ENCODE measurements at places on chromosomes 1 and 21.

GRCh38 chr1:28246427-28246832 is 10.5 kb downstream of the ATP5IF1 start:
- DNase-seq, result peak; percentile 91

- no peak for DNase-seq
Observed at GRCh38 chr1:107262467-107263286, 121.8 kb downstream of the NTNG1 start.

GRCh38 chr1:17215545-17215890 is 10.6 kb downstream of the PADI1 start:
- no peak for DNase-seq

DNA sequence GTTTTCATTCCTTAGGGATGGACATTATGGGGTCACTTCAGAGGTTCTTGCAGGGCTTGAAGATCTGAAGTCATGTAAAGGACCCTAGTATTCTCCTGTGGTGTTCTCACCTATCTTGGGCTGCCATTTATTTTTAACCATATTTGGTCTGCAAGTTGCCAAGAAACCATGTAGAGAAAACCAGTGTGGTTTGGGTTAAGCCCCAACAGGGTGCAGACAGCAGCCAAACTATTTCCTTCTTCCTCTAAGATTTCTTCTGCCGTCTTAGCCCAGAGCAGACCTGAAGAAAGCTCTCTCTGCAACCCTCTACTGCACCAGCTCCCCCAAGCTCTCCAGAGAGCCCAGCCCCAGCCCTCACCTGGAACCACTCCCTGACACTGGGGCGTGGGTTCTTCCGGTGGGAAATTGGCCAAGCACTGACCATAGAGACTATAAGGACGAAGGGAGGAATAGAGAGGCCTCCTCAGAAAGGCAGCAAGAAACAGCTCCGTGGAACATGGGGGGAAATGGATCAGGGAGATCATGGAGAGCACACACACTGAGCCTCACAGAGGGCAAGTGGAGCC is 136.6 kb downstream of the SYF2 start:
- DNase-seq, result no peak

- no peak for DNase-seq
Observed at GRCh38 chr1:2927393-2928360, 93.6 kb upstream of the ACTRT2 start.

DNA sequence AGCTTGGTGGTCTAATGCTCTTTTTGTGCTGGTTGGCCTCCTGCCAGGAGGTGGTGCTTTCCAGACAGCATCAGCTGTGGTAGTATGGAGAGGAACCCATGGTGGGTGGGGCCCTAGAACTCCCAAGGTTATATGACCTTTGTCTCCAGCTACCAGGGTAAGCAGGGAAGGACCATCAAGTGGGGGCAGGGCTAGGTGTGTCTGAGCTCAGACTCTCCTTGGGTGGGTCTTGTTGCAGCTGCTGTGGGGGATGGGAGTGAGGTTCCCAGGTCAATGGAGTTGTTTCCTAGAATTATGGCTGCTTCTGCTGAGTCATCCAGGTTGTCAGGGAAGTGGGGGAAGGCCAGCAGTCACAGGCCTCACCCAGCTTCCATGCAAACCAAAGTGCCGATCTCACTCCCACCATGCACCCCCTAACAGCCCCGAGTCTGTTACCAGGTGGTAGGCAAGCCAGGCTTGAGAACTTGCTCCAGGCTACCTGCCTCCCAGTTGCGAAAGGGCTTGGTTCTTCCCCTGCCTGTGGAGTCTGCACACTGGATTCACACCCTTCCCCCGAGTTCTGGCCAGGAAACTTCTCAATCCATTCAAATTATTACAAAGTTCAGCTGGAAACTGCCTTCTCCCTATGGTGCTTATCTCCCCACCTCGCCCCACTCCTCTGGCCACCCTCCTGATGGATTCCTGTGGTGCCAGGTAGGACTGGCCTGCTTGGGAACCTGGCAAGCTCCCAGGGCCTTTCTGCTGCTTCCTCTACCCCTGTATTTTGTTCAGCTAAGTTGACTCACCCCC is 37.8 kb downstream of the DRAM2 start:
- DNase-seq, result no peak

DNA sequence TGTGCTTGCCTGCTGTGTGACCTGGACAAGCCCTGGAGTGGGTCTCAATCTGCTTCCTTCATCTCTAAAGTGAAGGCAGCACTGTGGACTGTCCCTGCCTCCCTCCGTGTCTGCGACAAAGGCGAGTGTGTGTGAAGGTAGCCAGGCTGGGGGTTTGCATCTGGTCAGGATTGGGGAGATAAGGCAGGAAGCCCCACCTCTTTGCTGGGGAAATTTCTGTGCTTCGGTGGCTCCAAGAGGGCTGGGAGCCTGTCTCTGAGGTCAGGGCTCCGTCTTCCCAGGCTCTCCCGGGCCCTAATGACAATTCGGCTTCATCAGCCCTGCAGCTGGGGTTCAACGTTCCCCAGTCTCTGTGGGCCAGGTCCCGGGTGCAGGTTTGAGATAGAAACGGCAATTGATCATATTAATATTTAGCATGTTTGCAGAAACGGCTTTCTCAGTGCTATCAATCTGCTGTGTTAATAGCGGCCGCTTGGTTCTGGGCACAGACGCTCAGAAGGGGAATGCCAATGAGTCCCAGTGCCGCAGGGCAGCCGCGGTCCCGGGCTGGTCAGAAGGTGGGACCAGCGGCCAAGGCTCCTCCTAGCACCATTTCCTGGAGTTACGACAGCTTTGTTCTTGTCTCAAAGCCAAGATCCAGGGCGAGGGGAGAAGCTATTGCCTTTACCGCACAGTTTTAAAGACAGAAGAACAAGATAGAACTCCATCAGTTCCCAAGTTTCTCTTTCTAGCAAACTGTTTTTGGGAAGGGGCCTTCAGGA is 105.7 kb downstream of the PRDM16 start:
- no peak for DNase-seq

DNA sequence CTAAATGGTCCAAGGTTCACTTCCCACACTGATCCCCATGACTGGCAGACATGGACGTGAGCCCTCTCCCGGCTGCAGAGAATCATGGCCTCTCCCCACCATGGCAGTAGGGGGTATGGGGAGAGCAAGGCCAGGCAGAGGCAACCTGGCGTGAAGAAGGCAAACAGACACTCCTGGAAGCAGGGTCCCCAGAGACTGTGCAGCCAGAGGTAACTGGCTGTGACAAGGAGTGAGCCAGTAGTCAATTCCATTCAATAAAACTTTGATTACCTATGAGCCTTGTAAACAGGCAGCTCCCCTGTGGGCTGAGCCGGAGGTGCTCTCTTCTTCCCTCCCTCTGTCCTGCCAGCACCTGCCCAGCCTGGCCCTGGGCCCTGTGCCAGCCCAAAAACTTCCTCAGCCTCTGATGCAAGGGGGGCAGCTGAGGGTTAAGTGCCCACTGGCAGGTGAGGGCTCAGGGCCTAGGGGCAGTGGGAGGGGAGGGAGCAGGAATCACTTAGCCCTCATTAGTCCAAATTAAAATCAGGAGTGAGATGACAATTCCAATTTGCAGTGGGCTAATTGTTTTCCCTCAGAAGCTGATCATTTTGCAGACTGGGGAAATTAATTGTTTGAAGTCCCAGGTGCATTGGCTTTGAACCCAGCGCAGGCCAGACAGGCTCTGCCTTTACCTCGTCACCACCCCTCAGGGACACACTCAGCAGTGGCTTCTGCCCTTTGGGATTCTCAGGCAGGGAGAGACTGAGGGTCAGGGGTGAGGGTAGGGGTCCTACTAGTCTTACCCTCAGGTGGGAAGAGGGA is 35.6 kb downstream of the LRRN2 start:
- DNase-seq, result no peak

GRCh38 chr1:222777463-222777862 is 37.4 kb upstream of the DISP1 start:
- no peak for DNase-seq

GRCh38 chr1:73537400-73537799 is 660.6 kb downstream of the LRRIQ3 start:
- DNase-seq, result no peak

- DNase-seq, result no peak
Observed at GRCh38 chr1:116489231-116489697, 81.6 kb downstream of the CD58 start.

DNA sequence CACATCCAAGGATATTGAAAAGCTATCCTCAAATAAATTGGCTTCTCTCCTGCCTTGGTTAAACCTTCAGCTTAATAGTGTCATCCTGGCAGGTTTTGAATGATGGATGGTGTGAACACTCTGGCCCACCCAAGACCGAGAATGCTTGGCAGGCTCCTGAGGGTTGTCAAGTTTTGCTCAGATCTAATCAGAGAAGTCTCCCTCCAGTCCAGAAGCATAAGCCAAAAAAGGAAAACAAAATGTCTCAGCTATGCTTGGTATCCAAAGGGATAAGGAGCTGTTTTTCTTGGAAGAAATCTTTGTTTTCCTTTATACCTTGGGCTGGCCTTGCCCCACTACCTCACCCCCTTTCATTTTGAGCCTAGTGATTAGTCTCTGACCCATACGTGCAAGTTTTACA is 172.7 kb downstream of the CRB1 start:
- DNase-seq, result no peak

DNA sequence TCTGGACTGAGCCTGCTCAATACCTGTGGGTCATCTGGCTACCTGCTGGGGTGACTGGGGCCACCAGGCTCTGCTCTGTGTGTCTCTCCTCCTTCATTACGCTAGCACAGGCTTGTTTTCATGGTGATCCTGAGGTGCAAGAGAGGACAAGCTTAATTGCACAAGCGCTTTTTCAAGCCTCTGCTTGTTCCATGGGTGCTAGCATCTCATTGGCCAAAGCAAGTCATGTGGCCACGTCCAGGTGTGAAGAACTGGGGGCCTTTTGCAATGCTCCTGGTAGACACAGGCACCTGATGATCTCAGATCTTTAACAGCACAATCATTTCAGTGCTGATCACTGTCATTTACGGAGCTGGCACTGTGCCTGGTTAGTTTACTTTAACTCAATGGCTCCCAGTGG is 114.6 kb downstream of the KAZN start:
- no peak for DNase-seq

DNA sequence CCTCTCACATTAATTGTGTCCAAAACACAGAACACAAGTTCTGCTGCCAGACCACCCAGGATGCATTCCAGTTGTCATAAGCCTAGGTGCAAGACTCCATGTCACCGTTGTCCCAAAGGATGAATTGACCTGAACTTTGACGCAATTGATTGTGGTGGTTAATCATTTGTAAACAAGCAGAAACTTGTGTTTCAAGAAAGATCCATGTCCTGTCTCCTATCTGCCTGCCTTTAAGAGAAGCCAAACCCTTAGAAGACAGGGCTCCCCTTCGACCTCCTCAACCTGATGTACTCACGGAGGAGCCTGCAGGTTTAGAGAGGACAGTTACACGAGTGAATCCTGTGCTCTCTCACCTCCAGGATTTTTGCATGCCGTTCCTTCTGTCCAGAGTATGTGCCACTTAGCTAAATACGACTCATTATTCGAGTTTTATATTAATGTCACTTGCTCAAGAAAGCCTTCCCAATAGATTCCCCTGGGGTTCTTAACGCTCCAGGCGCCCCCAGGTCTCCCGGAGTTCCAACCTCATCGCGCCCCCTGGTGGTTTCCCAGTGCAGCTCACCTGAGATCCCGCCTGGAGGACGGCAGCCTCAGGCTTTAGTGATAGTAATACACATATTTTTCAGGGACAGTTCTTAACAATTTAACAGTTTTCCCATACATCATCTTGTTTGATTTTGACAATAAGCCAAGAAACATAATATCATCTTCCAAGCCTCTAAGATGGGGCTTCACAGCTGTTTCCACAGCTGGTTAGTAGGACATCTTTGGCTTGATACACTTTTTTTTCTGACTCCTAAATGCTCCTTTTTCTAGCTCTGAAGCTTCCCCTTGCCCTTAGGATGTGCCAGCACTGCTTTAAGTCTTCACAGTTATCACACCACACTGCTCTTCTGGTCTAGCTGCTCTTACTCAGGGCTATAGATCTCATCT is 2.4 kb upstream of the C8B start:
- DNase-seq, result no peak

- DNase-seq, result no peak
Observed at GRCh38 chr1:153526132-153526543, 9.7 kb downstream of the S100A6 start.

GRCh38 chr1:243354511-243355153 is 98.8 kb downstream of the SDCCAG8 start:
- no peak for DNase-seq

DNA sequence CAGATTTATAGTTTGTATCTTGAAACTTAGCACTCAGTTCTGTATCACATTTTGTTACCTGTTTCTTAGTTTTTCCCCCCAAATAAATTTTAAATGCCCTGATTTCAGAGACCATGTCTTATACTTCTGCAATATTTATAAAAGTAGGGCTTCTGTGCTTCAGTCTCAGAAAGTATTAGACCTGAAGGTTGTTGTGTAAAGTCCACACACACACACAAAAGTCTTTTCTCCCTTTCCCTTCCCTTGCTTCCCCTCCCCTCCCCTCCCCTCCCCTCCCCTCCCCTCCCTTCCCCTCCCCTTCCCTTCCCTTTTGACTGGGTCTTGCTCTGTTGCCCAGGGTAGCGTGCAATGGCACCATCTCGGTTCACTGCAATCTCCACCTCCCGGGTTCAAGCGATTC is 41.0 kb upstream of the KCNK1 start:
- DNase-seq, result no peak

- DNase-seq, result no peak
Observed at GRCh38 chr1:155196103-155196892, 11.4 kb downstream of the THBS3 start.

DNA sequence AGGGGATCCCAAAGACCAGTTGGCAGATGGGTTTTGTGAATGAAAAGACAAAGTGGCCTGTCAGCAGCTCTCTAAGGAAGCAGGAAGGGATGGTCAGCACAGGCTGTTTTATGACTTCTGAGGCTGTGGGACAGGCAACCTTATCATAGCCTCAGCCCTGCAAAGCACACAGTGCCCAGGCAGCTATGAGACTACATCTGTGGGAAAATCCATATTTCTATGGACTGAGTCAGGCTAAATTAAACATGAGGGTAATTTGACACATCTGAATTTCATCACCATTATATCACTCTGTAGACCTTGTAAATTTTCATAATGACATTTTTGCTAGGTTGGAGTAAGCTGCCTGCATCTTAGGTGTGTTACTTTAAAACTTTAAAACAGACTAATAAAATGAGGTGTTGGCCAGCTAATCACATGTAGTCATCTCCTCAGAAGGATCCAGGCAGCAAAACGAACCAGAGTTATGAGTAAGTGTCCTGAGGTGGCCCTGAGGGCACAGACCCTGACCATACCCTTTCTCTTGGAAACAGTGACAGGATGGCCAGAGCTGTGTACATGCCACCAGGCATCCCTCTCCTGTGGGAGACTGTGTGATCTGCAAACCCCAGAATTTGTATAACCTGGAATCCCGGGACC is 14.6 kb downstream of the NGF start:
- no peak for DNase-seq

- DNase-seq, result no peak
Observed at GRCh38 chr1:115665319-115666096, 23.7 kb downstream of the VANGL1 start.

- no peak for DNase-seq
Observed at GRCh38 chr21:16072737-16073136, 343.0 kb downstream of the USP25 start.
